NCI-H2107 (cell line): ENCODE measurements at places on chromosomes 5 and 9.
A peak's percentile ranks its signal among the peaks of the same experiment; 100 is the strongest.

DNA sequence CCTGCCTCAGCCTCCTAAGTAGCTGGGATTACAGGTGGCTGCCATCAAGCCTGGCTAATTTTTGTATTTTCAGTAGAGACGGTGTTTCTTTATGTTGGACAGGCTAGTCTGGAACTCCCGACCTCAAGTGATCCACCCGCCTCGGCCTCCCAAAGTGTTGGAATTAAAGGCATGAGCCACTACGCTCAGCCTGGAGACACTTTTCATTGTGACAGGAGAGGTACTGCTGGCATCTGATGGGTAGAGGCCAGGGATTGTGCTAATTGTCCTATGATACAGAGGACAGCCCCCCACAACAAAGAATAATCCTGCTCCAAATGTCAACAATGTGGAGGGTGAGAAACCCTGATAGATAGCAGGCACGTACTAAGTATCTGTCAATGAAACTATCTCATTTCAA, 91.3 kb upstream of the SLC25A48 start:
- DNase-seq, result no peak

DNA sequence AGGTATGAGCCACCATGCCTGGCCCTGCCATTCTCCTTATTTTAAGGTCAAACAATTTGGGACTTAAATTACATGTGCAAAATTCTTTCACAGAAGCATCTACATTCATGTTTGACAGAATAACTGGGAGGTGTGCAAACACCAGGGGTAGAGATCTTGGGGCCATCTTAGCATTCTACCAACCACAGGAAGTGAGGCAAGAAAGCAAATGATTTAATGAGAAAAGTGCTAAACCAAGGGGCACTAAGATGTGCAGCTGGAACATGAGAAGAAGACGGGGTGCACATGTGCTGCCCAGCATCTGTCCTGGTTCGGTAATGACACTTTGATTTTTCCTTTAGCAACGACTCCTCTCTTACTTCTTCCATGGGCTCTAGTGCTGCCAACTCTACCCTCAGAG, 1.2 kb upstream of the F12 start:
- DNase-seq, result no peak

GRCh38 chr5:42912184-42912798, 100.6 kb upstream of the SELENOP start:
- peak; percentile 3 for DNase-seq

DNA sequence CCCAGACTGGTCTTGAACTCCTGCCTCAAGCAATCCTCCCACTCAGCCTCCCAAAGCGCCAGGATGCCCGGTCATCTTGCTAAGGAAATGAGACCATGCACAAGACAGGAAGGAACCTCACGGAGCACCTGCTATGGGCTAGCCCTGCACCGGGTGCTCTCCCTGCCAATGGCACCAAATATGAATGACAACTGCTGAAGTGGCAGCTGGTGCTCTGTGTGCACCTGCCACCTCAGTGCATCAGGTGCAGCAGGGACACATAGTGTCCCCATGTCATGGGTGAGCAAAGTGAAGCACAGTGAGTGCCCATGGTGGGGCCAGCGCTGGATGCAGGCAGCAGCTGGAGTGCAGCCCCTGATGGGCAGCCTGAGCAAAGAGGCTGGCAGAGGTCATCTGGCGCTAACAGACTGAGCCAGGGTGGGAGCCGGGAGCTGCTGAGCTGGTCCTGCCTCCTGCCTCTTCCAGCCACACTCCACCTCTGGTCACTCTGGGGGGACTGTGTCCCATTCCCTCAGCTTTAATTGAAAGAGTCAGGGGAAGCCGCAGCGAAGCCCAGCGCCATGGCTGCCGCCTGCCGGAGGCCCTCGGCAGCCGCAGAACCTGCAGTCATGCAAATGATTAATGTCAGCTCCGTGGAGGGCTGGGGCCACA, 46.4 kb downstream of the BARX1 start:
- peak; percentile 36 for DNase-seq

DNA sequence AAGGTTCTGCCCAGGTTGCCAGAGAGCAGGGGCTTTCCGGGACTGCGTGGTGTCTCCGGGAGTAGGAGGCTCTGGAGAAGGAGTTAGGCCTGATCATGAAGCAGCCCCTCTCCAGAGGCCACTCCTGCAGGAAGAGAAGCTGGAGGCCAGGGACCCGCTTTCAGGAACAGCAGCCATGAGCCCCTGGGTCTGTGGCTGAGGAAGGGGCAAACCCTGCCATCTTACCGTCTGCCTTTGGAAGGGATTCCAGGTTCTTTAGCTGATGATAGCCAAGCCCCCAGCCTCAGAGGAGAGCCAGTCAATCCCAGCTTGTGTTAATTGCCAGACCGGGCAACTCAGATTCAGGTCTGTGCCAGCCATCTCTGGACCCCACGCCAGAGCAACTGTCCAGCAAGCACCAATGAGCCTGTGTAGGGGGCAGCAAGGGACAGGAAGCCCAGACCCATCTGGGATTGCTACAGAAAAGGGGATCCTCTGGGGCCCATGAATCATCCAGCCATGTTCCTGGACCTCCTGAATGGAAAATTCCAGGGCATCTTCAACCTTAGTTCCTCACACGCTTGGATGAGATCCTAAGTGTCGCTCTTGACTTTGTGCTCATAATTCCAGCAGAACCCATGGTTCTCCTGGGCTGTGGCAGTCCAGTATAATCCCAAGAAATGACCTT, 42.7 kb upstream of the MVB12B start:
- DNase-seq, result no peak

DNA sequence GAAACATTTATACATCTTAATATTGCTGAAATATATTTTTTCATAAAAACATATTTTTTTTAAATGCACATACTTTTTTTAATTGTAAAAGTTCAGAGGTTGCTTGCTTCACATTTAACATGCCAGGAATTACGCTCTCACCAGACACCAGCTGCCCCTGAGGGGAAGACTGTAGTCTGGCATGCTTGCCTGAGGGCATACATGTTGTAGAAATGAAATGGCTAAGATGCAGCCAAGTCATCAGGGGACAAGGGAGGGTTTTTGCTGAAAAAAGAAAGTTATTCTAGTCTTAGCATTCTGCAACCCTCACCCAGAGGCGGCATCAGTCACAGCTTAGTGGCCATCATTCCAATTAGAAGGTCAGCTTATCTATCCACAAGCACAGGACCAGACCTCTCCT, 426.7 kb upstream of the FTMT start:
- no peak for DNase-seq

GRCh38 chr5:154971501-154971900, 30.6 kb downstream of the MRPL22 start:
- DNase-seq, result no peak

GRCh38 chr5:41161271-41161670, 52.1 kb downstream of the C6 start:
- DNase-seq, result no peak

DNA sequence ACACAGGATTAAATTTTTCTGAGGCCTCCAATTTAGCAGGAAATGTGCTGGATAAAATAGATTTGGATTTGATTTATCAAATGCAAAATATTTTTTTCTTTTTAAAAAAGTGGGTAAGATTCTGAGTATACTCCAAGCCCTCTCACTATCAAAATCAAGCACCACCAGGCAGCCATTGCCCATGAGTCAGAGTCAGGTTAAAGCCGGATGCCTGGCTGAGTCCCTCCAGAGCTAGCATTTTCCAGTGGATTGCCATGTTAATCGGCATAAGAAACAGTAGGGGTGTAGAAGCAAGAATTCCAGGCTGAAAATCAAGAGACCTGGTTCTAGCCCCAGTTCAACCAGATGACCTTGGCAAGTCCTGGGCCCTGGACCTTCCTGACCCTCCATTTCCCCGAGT, 85.3 kb downstream of the FAM114A2 start:
- DNase-seq, result no peak

- DNase-seq, result no peak
These were observed 62.0 kb downstream of the GAPVD1 start for GRCh38 chr9:125323615-125324014.

GRCh38 chr5:124370601-124371000, 375.8 kb downstream of the ZNF608 start:
- DNase-seq, result no peak
